ENCODE measurements at places on chromosomes 12 and 14. TPM values are rescaled to one million over a fixed set of nuclear protein-coding genes. Genes with fewer than 3 reads are reported as not detected.

Gene DHRS7
- 75.3 TPM for total RNA-seq

Gene NTF3
- 21.8 TPM for total RNA-seq

Gene VDR
- total RNA-seq, result 9.3 TPM

Gene CCT2
- total RNA-seq, result 84.3 TPM

DNA sequence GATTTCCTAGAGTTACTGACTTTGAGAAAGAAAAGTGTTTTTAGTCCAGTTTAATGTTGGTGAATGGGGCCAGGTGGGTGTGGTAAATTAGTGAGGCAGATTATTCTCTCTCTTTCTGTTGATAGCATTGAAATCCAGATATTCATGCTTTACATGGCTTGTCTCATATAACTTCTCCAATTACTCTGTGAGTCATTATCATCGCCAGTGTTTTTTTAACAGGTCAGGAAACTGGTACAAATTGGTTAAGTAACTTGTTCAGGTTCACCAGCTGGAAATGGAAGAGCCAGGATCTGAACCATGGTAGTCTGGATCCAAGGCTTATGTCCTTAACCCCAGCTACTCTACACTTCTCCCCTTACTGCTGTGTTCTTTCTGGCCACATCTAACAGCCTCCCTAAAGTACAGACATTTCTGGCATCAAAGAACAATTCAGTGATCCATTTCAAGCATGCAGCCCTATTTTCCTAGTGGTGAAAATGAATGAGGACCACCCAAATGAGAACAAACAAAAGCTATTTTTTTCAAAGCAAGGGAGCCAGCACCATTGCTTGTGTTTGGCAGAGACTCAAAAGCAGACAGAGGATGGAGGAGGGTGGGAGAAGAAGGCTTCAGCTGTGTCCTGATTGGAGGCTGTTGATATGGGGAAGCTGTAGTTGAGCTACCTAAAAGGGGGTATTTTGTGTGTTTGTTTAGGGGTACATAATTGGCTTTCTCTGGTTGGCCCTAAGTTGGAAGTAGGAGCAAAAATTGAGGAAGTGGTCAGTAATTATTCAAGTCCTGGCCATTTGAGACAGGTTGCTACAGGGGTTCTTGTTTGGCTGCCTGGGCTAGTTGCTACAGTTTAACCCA, 1.7 kb downstream of the IRAK3 start:
- no peak overlapping the region for H3K4me3 ChIP-seq
- no peak overlapping the region for H3K27ac ChIP-seq

All from aorta (tissue), 5 donors.